ENCODE measurements at places on chromosomes 6 and 20. TPM values are rescaled to one million over a fixed set of nuclear protein-coding genes. Genes with fewer than 3 reads are reported as not detected.

DNA sequence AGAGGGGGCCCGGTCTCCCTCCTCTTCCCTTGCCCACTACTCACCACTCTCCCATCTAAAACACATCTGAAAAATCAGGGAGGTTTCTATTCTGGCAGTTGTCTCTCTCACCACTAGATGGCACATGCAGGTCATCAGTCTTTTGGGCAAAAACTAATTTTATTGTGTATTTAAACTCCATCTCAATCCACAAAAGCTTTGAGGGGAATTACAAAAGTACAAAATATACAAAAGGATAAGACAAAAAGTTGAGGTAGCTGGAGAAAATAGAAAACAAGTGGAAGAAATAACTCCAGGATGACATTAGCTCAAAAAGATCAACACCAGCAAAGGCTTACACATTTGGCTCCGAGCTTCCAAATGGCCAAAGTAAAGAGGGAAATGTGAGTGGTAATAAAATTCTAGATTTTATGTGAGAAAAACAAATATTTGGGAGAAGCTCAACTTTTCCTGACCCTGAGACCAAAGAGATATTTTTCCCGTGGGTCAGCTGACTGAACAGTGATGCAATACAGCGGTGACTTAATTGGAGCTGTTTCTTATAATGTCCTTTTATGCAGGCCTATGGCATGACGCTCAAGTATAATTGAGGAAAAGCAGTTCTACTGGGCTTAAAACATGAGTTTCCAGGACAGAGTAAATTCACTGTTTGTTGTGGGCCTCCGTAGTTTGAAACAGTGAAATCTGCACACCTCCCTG is 79.8 kb upstream of the CHD6 start:
- no peak for DNase-seq

DNA sequence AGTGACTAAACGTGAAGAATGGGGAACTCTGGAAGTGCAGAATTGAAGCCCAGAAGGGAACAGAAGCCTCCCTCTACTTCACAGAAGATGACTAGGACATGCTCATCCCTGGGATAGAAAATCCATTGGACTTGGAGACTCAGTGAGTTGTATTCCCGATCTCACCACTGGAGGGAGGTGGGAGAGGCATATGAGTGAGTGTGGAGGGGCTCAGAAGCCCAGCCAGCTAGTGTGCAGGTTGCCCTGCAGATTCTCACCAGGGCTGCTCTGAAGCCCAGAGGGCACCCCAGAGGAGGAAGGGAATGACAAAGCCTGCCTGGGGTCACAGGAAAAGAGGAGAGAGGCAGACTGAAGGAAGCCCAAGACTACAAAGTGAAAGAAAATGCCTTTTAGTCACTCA is 42.1 kb upstream of the HLA-E start:
- no peak for DNase-seq

- DNase-seq, result no peak
Observed at GRCh38 chr6:135372758-135373157, 124.8 kb downstream of the AHI1 start.

- DNase-seq, result no peak
Observed at GRCh38 chr6:118042855-118043254, 135.8 kb downstream of the SLC35F1 start.

TAGAP gene
- total RNA-seq, result 0.44 TPM

PRDM13 gene
- not detected for total RNA-seq

GRM4 gene
- total RNA-seq, result 0.03 TPM

Measured in gastrocnemius medialis (tissue), 4 donors.